ENCODE measurements at places on chromosomes 3 and 15. TPM values are rescaled to one million over a fixed set of nuclear protein-coding genes. Genes with fewer than 3 reads are reported as not detected.

The ACKR4 gene
- 1.4 TPM for total RNA-seq

The FGD5 gene
- 0.14 TPM for total RNA-seq

The SLC35G2 gene
- 8.2 TPM for total RNA-seq

The SCAMP5 gene
- total RNA-seq = 1.6 TPM

The LSAMP gene
- total RNA-seq = 11.6 TPM

The CEP19 gene
- total RNA-seq = 4.3 TPM

The FBN1 gene
- 857 TPM for total RNA-seq

The ANAPC13 gene
- total RNA-seq = 95.9 TPM

The CCR2 gene
- not detected for total RNA-seq

The GOLGA8O gene
- total RNA-seq = 0.85 TPM

The GPX1 gene
- total RNA-seq = 436 TPM

The TOP2B gene
- total RNA-seq = 72.8 TPM

The ANKRD63 gene
- total RNA-seq = not detected

The MESP2 gene
- total RNA-seq = 0.57 TPM

The TRAIP gene
- 1.4 TPM for total RNA-seq

The ERC2 gene
- total RNA-seq = not detected

The ANXA2 gene
- total RNA-seq = 2,506 TPM

The LINGO1 gene
- total RNA-seq = not detected

The RARRES1 gene
- total RNA-seq = 166 TPM

The NPAP1 gene
- total RNA-seq = not detected

The RFTN1 gene
- 57.5 TPM for total RNA-seq

The TCF12 gene
- total RNA-seq = 72.9 TPM

Measured in smooth muscle cell of bladder (primary cell).